Posterior cingulate gyrus (tissue), 11 donors: ENCODE measurements at places on chromosomes 13 and 19.

DNA sequence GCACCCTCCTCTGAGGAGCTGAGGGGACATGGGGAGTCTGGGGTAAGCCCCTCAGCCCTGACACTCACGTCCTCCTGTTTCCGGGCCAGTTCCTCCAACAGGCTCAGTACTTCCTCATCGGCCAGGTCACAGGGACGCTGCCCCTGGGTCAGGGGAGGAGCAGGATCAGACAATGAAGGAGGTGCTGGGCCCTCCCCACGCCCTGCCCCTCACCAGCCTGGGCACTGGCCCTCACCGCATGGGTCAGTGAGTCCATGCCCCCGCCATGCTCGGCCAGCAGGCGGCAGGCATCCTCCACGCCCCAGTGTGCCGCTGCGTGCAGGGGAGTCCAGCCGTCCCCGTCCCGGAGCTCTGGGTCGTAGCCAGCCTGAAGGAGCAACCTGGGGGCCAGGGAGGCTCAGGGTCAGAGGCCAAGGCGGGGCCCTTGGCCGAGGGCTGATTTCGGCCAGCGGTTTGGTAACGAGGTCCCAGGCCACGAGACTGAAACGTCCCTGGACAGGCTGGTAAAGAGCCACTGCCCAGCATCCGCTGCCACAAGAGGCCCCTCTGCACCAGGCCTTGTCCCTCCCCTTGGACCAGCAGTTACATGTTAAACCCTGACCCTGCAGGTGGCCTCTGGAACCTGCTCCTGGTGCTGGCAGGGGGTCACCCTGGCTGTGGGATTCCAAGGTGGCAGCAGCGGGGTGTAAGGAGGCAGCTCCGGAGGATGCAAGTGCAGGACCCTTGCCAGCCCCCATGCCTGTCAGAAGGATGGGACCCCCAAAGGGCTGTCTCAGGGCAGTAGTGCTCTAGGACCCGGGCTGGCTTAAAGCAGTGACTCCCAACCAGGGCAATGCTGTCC is 18.5 kb downstream of the PPP1R12C start:
- DNase-seq, result no peak

GRCh38 chr13:110398564-110399507 is 91.8 kb downstream of the COL4A2 start:
- no peak for DNase-seq

GRCh38 chr13:46994492-46994891 is 97.6 kb upstream of the HTR2A start:
- DNase-seq, result no peak

DNA sequence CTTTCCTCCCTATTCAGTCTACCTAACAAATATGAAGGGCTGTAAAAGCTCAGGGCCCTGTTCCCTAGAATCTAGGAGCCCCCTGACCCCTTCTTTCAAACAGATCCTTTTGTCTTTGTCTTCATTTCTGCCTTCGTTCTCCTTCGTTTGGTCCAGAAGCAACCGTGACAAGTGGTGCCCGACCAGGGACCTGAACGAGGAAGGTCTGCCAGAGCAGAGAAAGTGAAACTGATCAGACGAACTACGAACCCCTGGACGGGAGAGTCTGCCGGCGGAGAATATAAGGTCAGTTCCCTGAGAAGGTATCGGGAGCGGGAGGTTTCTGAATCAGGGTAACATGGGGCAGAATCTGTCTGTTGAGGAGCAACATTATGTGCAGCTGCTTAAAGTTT is 751 bp downstream of the ERVK3-1 start:
- DNase-seq, result no peak

DNA sequence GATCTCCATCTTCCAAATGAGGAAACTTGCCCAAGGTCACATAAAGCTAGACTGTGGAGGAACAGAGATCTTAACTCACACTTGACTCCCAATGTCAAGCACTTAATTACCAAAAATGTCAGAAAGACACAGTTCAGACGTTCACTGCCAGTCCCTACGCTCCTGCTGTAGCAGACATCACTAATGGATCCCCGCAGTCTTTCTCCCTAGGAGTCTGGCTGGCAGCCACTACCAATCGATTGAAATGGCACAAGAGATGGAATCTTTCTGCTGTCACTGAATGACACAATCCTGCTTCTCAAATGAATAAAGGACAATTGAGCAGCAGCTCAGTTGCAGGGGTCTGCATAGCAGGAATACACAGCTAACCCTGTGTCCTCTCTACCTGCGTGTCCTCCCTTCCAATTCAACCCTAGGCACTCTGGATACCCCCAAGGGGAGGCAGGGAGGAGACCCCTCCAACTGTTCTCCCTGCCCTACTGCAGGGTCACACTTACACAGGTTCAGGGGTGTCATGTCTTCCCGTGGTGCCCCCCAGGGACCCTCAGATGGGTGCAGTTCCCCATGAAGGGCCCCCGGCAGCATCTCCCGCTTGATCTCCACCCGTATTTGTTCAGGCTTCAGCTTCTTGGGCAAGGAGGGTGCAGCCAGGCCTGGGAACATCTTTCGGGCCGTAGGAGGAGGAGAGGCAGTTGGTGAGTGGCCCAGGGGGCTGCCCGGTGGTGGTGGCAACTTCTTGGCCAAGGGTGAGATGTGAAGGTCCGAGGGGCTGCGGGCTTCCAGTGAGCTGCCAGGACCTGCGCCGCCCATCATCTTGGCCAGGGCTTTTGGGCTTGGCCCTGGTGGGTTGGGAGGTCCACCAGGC is 7.9 kb upstream of the AKAP8L start:
- no peak for DNase-seq

DNA sequence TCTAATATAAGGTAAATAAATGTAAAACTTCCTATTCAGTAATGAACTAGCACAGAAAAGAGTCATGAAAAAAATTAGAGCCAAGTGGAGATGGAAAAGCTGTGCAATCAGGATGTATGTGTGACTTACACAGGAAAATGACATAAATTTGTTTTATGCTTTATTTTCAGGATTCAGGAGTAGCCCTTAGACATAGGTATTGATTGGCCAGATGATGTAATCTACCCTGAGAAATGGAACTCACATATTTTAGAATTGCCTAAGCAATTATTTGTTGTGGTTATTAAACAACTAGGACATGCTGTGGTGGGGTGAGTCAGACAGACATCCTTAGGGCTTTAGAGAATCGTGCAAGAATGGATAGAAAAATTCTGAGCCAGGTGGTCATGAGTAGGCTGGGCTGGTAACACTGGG is 110.6 kb downstream of the PCDH9 start:
- no peak for DNase-seq

GRCh38 chr13:35953537-35954206 is 177.5 kb downstream of the DCLK1 start:
- peak; percentile 77 for DNase-seq

GRCh38 chr13:24257497-24257896 is 51.9 kb upstream of the C1QTNF9 start:
- no peak for DNase-seq
